Ovary (tissue), 10 donors: ENCODE measurements at places on chromosomes 16 and 17.

DNA sequence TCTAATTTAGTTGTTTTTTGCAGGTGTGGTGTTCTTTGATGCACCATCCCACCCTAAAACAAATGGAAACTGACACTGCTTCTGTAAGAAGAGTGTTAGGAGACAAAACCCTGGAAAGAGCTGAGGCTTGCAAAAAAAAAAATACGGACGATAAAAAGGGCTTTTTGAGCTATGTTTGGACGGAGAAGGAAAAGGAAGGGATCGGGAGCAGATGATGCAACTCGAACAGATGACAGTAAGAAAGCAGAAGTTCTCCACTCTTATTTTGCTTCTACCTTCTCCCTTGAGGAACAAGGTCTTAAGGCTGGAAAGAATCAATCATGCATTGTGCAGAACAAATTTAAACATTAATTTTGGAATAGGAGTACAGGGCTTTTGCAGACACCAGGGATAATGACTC, 136.7 kb downstream of the MAF start:
- no peak for DNase-seq

DNA sequence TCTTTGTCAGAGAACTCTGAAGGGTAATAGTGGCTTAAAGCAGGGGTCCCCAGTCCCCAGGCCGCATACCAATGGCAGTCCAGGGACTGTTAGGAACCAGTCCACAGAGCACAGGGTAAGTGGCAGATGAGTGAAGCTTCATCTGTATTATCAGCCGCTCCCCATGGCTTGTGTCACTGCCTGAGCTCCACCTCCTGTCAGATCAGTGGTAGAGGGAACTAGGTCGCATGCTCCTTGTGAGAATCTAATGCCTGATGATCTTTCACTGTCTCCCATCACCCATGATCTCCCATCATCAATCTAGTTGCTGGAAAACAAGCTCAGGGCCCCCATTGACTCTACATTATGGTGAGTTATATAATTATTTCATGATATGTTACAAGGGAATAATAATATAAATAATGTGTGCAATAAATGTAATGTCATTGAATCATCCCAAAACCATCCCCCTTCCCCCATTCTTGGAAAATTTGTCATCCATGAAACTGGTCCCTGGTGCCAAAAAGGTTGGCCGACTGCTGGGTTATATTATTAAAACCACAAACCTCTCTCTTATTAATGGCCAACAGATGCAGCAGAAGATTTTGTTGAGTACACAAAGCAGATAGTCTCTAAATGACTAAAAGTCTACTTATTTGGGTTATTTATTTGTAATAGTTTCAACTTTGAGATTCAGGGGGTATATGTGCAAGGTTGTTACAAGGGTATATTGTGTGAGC, 782.7 kb downstream of the CDH11 start:
- DNase-seq = no peak

DNA sequence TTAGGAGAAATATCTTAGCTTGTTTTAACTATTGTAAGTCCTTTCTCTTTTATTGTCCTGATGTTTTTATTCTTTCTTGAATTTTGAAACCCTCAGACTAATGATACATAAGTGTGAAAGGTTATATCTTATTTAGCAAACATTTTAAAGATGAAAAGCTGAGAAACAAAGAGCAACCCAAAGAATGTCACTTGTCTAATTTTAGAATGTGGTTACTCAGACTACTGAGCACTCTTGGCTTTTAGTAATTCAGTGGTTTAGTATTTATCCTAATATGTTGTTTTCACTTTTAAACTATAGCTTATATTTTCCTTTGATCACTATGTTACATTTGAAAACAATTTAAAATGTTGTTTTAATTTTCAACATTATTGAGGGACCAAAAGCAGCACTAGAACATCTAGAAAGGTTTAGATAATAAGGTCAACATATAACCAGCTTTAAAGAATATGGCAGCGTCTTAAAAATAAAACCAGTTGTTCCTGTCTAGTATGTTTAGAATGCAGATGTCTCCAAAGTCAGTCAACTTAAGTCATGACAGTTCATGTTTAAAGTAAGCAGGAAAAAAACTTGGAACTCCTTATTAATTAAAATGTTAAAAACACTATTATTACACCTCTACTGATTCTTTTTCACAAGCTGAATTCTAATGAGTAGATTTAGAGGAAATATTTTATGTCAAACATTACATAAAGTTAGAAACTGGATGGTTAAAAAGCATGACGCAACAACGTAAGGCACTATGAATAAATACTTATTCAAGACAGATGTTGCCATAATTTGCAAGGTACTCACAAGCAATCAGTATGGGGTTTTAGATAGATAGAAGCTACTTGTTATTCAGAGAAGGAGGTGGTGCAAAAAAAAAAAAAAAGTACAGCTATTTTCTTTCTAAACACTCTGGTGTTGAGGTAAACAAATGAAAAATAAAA, 2.4 kb downstream of the MBTD1 start:
- DNase-seq = no peak

DNA sequence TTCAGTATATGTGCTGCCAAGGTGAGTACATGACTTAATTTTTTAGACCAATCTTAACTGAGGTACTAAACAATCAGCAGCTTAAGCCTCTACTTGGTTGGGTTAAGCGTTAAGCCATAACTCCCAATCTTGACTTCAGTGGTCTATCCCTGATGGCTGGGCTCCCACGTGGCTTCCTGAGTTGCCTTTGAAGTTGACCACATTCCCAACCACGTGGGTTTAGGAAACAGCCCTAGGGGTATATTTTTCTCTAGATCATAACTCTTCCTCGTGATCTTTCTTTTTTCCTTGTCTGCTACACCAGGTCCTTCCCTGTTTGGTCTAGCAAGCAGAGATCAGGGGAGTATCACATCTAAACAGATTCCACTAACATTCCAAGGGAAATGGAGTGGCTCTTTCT, 20.1 kb upstream of the PIRT start:
- DNase-seq = no peak

GRCh38 chr17:6435051-6435450, at the start of gene AIPL1:
Gene AIPL1 (minus strand): TSS chr17:6435121. CDS start chr17:6435104, 17 bp downstream.
- no peak for DNase-seq

DNA sequence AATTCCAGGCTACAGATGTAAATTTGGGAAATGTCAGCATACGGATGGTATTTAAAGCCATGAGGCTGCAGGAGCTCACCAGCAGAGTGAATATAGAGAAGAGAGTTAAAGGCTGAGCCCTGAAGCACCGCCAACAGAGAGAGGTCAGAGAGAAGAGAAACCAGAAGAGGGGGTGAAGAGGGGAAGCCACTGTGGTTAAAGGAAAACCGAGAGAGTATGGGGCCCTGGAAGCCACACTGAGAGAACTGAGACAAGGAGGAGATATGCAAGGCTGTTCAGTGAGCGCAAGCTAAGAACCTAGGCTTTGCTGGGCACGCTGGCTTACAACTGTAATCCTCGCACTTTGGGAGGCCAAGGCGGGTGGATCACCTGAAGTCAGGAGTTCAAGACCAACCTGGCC, 24.6 kb downstream of the COPRS start:
- no peak for DNase-seq

GRCh38 chr17:40419559-40420331, 2.0 kb upstream of the TOP2A start:
- no peak for DNase-seq

DNA sequence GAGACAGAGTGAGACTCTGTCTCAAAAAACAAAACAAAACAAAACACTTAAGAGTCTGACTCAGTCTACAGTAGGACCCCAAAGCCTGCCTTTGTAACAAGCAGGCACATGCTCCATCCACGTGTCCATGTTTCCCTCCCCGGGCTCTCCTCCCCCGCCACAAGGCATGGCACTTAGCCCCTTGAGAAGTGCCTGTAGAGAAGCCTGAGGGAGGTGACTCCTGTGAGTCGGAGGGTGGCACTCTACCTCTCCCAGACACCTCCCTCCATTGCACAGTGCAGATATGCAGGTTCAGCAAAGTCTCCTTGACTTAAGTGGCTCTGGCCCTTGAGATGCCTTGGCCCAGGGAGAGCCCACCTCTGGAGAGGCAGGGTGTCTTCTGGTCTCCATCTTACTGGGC, 6.8 kb downstream of the FHOD1 start:
- no peak for DNase-seq

DNA sequence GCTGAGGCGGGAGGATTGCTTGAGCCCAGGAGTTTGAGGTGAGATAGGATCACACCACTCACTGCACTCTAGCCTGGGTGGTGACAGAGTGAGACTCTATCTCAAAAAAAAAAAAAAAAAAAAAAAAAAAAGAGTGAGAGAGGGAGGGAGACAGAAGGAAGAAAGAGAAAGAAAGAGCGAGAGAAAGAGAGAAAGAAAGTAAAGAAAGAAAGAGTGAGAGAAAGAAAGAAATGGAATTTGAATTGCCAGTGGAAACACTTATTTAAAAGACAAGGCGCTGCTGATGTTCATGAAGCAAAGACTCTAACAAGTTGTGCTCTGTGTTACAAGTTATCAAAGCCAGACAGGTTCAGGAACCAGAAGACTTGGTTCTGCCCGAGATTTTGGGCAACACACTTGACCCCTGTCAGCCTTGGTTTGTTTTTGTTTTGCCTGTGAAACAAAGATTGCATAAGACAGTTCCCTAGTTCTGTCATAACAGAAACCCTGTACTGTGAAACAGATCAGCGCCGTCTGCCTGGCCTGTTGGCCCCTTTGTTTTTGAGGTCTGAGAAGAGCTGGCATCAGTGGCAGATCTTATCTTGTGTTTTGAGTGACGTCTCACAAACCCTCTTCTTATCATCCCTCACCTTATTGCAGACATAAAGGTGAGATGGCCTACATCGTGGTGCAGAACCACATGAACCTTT, 55.4 kb upstream of the ENDOV start:
- DNase-seq = peak; percentile 62

DNA sequence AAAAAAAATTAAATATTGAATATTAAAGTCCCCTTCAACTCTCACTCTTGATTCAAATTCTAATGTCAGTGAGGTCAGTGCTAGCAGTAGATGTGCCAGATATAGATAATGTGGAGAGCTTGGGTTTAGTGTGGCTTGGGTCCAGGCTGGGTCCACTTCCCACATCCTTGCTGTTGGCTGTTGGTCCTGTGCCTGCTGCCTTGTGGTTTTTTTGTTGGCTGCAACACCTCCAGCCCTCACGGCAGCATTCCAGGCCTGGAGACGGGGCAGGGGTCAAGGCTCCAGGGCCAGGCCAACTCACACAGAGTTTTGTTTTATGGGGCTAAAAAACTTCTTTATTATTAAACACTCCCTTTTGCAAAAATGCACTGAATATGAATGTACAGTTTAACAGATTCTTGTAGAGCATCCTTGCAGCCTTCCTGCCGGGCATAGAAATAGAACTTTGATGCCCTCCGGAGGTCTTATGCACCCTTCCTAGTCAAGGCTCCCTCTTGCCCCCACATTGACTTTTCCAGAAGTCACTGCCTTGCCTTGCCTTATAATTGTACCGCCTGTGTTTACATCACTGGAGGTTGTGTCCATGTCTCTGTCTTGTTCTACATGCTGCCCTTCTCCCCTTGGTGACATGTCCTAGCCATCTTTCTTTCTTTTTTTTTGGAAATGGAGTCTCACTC, 25.5 kb upstream of the MYO15B start:
- DNase-seq = no peak

- DNase-seq = no peak
Observed at GRCh38 chr17:27457360-27457715, 1.1 kb downstream of the KSR1 start.

DNA sequence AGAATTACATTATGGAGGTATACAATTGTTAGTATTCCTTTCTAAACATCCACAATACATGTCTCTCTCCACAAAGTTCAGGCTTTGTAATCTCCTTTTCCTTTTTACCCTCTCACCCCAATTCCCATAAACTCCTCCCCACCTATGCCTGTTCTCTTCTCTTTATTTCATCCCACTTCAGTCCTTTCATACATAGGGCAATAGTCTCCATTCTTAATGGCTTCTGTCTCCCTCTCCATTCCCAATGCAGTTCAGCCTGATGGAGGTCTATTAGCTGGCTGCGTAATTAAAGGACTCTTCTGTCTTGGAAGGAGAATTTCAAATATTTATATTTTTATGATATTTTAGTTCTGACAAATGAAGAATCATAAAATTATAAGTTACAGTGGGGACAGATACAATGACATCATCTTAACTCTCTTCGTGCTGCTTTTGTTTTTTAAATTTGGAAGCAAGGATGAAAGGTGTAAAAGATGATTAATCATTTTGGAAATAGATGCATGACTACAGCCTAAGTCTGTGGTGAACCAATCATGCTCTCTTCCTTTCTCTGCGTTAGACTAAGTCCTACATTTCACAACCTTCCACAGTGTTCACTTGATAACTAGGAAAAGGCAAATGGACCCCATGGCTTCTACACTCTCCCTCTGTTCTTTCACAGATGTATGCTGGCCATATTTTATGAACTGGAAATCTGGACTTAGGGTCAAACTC, 11.2 kb upstream of the FAM20A start:
- DNase-seq = no peak

DNA sequence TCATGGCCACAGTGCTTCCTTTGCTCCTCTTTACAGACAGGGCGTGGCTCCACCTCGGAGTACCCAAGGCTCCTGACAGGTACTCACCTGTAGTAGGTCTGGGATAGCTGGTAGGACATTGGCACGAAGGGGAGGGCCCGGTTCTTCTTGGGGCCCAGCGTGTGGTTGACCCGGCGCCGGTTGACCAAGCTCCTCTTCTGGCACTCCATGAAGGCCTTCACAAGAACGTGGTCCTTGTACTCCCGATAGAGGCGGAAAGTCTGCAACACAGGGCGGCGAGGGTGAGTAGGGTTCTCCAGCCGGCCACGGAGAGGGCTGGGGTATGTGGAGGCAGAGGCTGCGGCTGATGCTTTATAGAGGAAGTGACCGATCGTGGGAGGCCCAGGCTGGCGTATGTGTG, 69.7 kb downstream of the IL21R start:
- no peak for DNase-seq

GRCh38 chr17:16262201-16262600, 45.2 kb downstream of the PIGL start:
- DNase-seq = no peak

- no peak for DNase-seq
Observed at GRCh38 chr17:62611292-62611691, 16.2 kb upstream of the MRC2 start.

DNA sequence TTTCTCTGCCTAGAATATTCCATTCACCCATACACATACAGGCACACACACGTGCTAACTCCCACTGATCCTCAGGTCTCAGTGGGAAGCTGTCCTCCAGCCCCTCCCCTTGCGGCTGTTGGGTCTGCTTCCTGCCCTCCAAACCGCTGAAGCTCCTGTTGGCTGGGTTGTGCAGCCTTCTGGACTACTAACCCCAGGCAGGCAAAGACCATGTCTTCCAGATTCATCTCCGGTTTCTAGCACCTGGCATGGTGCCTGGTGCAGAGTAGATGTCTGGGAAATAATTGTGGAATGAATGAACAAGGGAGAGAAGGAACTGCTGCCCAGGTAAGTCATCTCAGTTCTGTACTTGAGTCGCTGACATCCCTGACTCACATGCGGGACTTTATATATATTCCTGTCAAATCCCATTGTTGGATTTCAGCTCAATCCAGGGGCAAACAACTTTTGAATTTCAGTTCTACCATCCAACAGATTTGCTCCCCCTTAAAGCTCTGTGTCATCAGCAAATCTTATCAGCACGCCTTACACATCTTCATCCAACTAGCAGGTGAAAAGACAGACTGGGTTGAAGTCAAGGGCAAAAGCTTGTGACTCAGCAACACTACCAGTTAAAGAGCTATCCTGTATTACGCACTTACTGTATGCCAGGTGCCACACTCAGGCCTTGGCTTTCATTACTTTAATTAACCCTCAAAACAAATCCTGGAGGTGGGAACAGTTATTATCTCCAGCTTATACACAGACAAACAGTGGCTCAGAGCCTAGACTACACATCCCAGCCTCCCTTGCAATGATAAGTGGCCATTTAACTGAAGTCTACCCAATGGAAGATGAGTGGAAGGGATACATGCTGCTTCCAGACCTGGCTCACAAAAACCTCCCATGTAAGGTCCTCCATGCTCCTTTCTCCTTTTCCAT, 51.1 kb downstream of the SRCIN1 start:
- DNase-seq = no peak

- DNase-seq = no peak
Observed at GRCh38 chr17:74192950-74193781, 10.3 kb upstream of the RPL38 start.
